ENCODE measurements at places on chromosomes 7 and 10.

DNA sequence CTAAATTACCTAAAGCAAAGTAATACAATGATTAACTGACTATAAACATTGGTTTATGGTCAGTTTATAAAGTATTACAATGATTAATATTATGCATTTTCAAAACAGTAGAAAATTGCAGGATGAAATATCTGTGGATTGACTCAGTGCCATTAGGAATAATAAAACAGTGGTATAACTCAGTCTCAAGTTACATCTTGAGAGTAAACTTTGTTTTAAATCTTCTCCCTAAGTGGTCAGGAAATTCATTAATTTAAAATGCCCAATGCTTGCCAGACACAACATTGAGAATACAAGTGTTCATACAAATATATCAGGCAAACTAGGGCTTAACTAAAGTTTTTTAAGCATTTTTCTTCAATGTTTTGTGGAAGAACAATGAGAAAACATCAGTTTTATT lies 257.8 kb downstream of the ETV1 start:
- no peak for DNase-seq

- DNase-seq, result no peak
These were observed 1.7 kb upstream of the ST7 start for GRCh38 chr7:116951366-116952292.

- DNase-seq, result no peak
These were observed 589.1 kb downstream of the MAGI2 start for GRCh38 chr7:78864339-78864738.

DNA sequence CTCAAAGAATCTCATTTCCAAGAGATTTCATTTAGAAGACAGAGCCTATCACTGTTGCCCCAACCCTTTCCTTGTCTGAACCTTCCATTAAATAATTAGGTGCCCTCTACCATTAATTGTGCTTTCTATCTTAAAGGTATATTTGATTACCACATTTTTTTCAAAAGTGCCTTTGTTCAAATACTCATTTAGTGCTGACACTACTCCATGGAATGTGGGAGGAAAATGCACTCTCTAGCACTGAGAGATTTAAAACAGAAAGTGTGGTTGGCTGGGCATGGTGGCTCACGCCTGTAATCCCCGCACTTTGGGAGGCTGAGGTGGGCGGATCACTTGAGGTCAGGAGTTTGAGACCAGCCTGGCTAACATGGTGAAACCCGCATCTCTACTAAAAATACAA lies 119.8 kb downstream of the CACNA2D1 start:
- no peak for DNase-seq
